Transverse colon (tissue), 4 donors: ENCODE measurements at places on chromosomes 7 and 10. TPM values are rescaled to one million over a fixed set of nuclear protein-coding genes. Genes with fewer than 3 reads are reported as not detected.

- DNase-seq, result no peak
These were observed 412.1 kb downstream of the SUGCT start for GRCh38 chr7:40546616-40547501.

- DNase-seq, result no peak
These were observed 16.4 kb upstream of the ZNF32 start for GRCh38 chr10:43665054-43665453.

DNA sequence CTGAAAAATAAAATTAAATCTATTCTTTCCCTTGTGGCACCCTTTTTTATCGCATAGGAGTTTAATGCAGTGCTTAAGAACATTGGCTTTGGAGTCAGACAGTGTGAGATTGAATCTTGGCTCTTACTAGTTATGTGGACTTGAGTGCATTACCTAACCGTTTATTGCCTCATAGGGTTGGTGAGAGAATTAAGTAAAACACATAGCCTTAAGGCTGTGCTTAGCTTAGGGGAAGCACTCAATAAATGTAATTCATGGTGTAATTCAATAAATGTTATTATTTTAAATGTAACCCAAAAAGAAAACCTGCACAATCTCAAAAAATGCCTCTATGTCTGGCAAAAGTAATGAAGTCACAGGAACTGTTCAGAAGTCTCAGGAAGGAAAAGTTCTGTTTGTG, 2.7 kb downstream of the STK17A start:
- DNase-seq, result no peak

- no peak for DNase-seq
These were observed 57.4 kb upstream of the CASD1 start for GRCh38 chr7:94452239-94452638.

- DNase-seq, result no peak
These were observed 4.6 kb downstream of the LANCL2 start for GRCh38 chr7:55369427-55370400.

DNA sequence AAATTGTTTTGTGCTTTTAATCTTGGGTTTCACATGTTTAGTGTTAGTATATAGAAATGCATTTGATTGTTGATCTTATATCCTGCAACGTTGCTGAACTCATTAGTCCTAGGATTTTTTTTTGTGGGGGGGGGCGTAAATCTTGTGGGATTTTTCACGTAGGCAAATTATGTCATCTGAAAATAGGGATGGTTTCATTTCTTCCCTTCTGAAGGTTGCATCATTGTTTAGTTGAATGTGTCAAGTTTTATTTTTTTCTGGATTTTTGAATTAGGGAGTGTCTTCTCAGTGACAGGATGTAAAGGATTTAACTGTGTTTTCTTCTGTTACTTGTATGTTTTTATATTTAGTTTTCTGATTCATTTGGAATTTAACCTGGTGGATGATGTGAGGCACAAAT, 26.7 kb downstream of the MKLN1 start:
- no peak for DNase-seq

GRCh38 chr7:1845536-1846311, 175.6 kb downstream of the ELFN1 start:
- DNase-seq, result peak; percentile 4

GRCh38 chr7:152897401-152897800, 137.8 kb downstream of the ACTR3B start:
- DNase-seq, result no peak

DNA sequence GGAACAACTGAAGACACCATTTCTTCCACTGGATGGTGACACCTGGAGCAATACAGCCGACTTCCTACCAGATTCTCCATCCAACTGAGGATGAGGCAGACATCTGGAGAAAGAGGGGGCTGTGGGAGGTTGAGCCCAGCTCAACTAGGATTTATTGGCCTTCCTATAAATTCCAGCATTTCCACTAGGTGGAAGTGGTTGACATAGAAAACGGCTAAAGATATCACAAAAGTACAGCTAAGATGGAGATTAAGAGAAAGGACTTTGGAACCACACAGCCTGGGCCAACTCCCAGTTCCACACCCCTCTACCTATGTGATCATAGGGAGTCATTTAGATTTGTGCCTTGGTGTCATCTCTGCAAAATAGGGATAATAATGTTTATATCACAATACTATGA, 61.3 kb upstream of the CAV2 start:
- DNase-seq, result peak; percentile 34

DNA sequence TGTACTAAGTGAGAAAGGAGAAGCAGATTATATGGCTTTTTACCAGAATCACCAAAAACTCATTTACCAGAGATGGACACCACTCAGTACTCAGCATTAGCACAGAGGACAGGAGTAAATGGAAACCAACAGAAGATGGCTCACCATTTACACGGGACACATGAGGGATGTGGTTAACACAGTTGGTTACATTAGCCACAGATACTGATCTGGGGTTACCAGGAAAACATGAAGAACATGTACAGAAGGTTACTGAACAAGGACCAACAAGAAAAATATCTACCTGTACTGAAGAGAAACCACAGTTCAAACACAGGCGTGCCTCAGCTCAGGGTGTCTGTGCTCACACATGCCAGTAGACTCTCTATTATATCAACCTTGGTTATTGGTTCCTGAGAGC, 1285.8 kb upstream of the SORCS1 start:
- no peak for DNase-seq

GRCh38 chr10:103847909-103848468, 7.4 kb downstream of the SH3PXD2A start:
- DNase-seq, result no peak

- no peak for DNase-seq
These were observed 123.7 kb downstream of the IMMP2L start for GRCh38 chr7:111438369-111439289.

TDRD1 gene
- not detected for total RNA-seq

CALHM2 gene
- 18.0 TPM for total RNA-seq

HIBADH gene
- total RNA-seq, result 18.0 TPM

GRM3 gene
- total RNA-seq, result not detected
